ENCODE measurements at places on chromosomes 2 and 18. TPM values are rescaled to one million over a fixed set of nuclear protein-coding genes. Genes with fewer than 3 reads are reported as not detected.

GRCh38 chr2:84924173-84925106 is 19.0 kb downstream of the TMSB10 start:
- no peak for DNase-seq

DNA sequence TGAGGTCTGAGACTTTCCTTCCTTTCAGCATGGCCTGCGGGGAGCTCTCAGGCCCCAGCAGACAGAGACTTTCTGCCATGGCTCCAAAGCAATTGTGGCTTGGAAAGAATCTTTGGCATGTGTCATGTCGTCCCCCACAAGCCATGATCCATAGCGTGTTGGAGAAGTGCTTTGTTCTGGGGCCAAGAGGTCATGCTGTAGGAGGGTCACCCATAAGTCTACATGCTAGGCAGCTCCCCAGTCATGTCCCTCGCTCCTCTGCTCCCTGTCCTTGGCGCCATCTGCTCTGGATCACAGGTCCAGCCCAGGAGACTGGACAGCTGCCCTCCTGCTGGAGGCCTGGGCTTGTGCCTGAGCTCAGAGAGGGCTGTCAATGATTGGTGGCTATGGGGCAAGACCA is 78.8 kb upstream of the LCLAT1 start:
- DNase-seq, result no peak

- DNase-seq, result no peak
Observed at GRCh38 chr2:61018318-61018755, 282 bp upstream of the PUS10 start.

DNA sequence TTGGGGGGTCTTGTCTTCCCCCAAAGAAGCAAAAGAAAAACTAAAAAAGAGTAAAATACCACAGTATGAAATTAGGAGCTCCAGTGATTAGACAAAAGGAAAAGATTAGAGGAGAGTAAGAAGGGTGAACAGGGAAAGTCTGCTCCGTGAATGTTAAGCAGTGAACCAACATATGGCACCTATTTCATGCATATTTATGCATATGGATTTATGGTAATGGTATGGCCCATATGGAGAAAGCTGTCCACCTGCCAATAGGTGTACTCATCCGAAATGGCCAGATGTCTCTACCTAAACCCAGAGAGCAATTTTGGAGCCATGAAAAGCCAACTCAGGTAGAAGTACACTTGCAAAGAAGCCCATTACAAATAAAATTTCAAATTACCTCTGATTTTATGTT is 404.0 kb upstream of the RAB6C start:
- DNase-seq, result no peak

IRS1 gene
- 3.6 TPM for total RNA-seq

DNA sequence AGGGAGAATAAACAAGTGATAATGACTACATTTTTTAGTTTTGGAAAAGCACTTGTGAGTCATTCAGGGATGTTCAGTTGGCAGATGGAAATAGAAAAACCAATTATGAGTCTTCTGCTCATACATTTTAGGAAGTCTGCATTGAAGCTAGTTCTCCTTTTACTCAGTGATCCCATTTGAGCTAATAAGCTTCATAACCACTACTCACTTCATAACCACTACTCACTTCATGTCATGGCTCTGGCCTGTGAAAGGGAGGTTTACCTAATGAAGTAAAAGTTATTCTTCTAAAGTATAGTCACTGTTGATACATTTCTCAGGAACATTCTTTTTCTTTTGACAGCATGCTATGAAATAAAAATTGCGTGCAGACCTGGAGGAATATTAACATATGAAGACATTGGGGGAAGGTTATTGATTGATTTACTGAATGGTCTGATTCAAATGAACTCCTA is 948.7 kb downstream of the TSN start:
- no peak for DNase-seq

GRCh38 chr18:55968550-55968949 is 380.6 kb upstream of the TCF4 start:
- no peak for DNase-seq

DNA sequence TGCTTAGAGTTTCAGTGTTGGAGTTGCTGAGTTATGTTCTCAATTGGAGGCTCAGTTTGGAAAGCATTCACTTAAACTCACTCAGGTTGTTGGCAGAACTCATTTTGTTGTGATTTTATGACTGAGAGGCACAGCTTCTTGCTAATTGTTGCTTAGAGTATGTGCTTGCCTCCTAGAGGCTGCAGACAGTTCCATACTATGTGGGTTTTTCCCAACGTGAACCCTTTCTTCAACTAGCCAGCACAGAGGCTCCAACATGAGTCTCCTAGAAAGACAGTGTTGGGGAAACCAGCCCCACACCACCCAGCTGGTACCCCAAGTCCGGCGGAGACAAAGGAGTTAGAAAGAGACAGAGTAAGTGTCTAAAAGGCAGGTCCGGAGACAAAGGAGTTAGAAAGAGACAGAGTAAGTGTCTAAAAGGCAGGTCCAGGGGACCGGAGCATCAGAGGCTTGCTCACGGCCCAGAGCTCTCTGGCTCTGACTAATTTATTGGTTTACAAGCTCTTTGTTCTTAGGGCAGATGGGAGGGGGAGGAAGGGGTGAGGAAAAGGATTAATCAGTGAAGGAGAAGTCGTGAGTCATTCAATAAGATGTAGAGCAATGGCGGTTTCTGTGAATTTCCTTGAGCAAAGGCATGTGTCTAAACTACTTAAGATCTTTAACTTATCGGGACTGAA is 999.7 kb upstream of the LRRTM1 start:
- no peak for DNase-seq

NRP2 gene
- total RNA-seq, result 0.91 TPM

- DNase-seq, result no peak
Observed at GRCh38 chr2:173353556-173353955, 1.1 kb upstream of the CDCA7 start.

DNA sequence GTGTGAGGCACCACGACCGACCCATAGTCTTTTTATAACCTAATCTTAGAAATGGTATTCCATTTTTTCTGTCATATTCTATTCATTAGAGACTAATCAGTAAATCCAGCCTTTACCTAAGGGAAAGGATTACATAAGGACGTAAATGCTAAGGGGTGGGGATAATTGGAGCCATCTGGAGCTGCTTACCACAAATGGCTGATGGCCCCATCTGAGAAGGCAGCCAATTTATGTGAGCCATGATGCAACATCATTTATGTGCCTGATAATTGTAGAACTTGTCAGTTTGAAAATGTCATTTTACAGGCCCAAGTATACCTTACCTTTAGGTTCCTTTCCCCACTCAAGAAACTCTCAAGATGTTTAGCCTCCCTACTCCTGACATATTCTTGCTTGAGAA is 44.0 kb downstream of the ARHGEF33 start:
- no peak for DNase-seq

GRCh38 chr2:179622112-179622511 is 239.3 kb downstream of the ZNF385B start:
- DNase-seq, result no peak

DNA sequence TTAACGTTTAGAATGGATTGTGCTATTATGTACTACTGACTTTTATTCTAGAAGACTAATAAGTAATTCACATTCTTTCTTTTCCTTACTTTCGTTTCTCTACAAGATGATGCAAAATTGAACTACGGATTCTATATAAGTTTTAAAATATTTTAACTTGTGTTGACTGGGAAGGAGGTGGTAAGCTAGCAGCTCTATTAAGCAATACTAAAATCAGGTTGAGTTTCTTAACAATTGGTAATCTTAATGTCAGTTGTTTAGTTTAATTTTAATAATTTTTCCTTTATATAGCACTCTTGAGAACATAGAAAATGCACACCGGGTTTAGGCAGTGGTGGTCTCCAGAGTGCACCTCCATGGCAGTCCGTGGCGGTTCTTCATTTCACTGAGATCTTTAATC is 215.2 kb downstream of the MCFD2 start:
- DNase-seq, result no peak

- DNase-seq, result no peak
Observed at GRCh38 chr2:28534817-28535216, 39.0 kb downstream of the PLB1 start.

- no peak for DNase-seq
Observed at GRCh38 chr2:169172914-169173313, 103.6 kb downstream of the DHRS9 start.

PPP1R7 gene
- total RNA-seq, result 87.2 TPM

DNA sequence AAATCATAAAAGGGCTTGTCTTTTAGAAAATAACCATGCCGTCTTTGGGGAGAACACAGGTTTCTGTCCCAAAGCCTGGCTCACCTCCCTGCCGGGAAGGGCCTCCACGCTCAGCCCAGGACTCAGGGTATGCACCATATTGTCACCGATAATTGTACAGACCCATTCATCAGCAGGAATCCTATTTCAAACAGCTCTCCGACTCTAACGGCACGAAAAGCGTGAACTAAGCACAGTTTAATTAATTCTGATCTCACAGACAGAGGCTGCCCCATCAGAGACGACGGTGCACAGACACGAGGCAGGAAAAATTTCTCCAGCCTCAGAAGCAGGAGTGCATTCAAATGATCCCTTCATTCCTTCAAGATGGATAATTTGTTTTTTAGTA is 276.2 kb downstream of the MYCN start:
- no peak for DNase-seq

DNA sequence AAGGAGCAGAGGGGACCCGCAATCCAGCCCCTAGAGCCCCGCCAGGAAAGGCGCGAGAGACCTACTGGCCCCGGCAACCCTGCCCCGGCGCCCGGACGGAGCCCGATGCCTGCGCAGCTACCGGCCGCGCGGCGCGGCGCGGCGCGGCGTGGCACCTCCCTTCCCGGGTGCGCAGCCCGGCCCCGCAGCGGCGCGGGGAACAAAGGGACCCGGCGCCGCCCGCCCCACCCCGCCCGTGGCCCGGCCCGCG is 307 bp downstream of the CDH2 start:
- DNase-seq, result no peak

DNA sequence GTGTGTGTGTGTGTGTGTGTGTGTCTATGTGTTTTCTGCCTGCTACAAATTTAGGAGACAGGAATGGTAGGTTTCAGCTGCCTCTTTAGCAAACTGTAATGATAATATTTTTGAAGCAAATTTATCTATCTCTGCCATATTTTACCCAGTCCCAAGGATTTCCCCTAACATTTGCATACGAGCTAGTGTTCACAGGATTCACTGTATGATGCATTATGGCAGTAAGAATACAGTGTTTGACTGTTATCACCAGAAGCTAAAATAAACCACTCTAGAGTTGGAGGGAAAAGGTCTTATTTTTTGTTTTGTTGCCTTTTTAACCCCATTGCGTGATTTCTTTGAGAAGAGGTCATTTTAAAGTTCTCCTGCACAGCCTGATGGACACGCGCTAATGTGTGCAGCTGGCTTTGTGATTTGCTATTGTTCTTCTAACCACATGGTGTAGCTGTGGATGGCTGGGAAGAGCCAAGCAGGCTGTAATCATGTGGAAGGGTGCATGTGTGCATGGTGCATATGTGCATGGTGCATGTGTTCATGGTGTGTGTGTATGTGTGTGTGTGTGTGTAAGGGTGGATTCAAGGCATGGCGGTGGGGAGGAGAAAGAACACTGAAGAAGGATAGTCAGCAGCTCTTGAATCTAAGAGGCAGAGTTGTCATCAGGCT is 62.4 kb downstream of the PLB1 start:
- DNase-seq, result no peak

GRCh38 chr2:38438883-38439612 is 62.0 kb upstream of the ATL2 start:
- DNase-seq, result no peak

WNT10A gene
- total RNA-seq, result 1.5 TPM

DNA sequence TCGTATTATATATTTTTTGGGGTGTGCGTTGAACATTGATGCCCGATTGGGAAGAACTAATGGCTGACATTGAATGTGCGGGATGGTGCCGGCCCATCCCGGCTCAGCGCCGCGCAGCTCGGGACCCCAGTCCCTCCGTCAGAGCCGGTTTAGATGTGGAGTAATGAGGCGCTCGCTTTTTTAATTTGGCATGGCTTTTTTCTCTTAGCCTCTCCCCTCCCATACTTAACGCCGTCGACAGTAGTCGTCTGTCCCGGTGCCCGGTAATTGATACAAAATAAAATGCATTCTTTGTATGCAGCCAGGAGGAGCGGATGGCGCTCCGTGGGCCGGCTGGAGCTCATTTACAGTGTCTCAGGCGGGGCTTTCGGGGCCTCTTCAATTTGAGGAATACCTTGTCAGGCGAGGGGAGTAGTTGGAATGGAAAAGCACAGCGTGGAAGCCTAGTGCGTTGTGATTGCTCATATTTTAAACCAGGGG is 209.2 kb downstream of the GBX2 start:
- no peak for DNase-seq

DNA sequence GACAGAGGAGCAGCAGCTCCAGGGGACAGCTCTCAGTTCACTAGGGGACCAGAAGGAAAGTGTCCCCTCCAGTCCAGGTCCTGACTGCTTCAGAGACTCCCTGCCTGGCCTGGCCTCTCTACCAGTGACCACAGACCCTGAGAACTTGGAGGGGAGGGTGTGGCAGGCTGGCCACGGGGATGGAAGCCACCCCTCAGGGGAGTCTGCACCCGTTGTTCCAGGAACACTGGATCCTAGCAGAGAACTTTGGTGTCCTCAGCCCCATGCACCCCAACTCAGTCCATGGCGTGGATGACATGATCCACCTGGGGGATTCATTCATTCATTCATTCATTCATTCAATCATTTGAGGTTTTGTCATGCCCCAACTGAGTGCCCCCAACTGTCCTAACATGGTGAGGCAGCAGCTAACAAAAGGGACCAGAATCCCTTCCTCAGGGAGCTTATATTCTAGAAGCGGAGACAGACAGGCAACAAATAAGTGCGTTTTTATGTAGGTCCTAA is 31.9 kb downstream of the MYO7B start:
- DNase-seq, result no peak

- no peak for DNase-seq
Observed at GRCh38 chr2:241324775-241325174, 9.1 kb downstream of the SEPTIN2 start.

DNA sequence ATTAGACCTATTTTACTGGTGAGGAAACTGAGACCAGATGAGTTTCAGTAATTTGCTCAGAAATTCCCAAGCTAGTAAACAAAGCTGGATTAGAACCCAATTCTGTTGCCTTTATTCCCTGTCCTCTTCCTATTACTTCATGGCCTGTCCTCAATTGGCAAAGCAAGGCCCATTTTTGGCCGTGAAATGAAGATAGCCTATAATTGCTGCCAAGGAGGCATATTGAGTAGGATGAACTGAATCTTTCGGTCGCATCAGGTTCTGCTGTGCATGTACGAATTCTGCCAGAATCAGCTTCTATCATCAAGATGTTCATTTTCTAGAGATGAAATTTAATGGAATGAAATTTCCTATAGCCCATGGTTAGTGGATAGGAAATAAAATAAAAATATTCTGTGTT is 1485.2 kb upstream of the PIK3C3 start:
- DNase-seq, result no peak

All from CD8-positive, alpha-beta memory T cell (primary cell).